ENCODE measurements at places on chromosomes 7 and 10.

GRCh38 chr7:19117091-19117869, at the start of gene TWIST1:
Gene TWIST1, minus strand, starts transcription at chr7:19117636. Its CDS starts 315 bp downstream, at chr7:19117321.
- DNase-seq, result no peak

- no peak for DNase-seq
Observed at GRCh38 chr7:38040831-38041230, 120.4 kb downstream of the EPDR1 start.

GRCh38 chr10:1544209-1544673, 193.1 kb downstream of the ADARB2 start:
- DNase-seq, result no peak

GRCh38 chr7:102814025-102814471, 65.2 kb downstream of the FAM185A start:
- DNase-seq, result no peak

GRCh38 chr7:101626758-101627157, 2.3 kb downstream of the MYL10 start:
- no peak for DNase-seq

GRCh38 chr7:6148724-6149360, 117.7 kb downstream of the ANKRD61 start:
- DNase-seq, result no peak

- no peak for DNase-seq
Observed at GRCh38 chr10:127338399-127339110, 142.2 kb upstream of the INSYN2A start.

- DNase-seq, result no peak
Observed at GRCh38 chr7:101308245-101309085, 13.1 kb downstream of the IFT22 start.

DNA sequence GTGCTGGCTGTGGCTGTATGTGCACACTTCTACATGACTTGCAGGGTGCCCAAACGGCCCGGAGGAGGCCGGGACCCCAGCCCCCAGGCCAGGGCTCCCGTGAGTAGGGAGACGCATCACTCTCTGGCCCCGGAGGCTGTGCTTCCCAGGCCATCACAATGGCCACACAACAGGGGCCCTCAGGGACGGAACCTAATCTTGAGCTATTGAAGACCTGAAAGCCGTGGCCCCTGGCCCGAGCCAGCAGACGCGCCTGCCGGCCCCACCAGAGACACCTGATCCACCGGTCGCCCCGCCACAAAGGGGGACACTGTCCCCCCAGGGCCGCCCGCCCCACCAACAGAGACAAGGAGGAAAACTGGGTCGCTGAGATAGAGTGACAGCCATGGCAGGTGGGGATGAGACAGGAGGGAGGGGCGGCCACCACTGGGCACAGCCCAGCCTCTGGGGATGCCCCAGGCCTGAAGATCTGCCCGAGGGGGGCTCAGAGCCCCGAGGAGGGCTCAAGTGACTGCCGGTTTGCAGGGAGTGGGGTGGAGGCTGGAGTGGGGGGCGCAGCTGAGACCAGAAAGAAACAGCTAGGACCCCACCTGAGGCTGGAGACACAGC, 10.2 kb upstream of the LFNG start:
- no peak for DNase-seq

DNA sequence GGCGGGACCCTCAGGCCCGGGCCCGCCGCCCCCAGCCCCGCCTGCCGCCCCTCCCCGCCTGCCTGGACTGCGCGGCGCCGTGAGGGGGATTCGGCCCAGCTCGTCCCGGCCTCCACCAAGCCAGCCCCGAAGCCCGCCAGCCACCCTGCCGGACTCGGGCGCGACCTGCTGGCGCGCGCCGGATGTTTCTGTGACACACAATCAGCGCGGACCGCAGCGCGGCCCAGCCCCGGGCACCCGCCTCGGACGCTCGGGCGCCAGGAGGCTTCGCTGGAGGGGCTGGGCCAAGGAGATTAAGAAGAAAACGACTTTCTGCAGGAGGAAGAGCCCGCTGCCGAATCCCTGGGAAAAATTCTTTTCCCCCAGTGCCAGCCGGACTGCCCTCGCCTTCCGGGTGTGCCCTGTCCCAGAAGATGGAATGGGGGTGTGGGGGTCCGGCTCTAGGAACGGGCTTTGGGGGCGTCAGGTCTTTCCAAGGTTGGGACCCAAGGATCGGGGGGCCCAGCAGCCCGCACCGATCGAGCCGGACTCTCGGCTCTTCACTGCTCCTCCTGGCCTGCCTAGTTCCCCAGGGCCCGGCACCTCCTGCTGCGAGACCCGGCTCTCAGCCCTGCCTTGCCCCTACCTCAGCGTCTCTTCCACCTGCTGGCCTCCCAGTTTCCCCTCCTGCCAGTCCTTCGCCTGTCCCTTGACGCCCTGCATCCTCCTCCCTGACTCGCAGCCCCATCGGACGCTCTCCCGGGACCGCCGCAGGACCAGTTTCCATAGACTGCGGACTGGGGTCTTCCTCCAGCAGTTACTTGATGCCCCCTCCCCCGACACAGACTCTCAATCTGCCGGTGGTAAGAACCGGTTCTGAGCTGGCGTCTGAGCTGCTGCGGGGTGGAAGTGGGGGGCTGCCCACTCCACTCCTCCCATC, 82.7 kb downstream of the PAX2 start:
- no peak for DNase-seq

GRCh38 chr10:11602358-11602757, 9.1 kb downstream of the USP6NL start:
- DNase-seq, result no peak

DNA sequence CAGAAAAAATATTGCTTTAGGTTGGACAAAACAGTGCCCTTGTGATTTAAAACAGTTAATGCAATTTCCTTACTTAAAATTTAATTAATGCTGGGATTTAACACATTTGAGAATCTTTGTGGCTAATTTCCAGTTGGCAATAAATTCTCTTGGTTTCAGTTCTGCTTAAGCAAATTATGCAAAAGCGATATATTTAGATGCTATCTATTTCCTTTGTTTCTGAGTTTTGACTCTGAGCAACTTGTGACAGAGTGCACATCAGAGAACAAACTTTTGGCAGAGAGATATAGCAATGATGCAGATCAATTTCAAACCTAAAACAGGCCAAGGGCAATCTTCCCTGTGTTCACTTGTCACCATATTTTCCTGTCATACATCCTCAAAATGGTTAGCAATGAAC, 933.6 kb upstream of the ZWINT start:
- DNase-seq, result no peak

DNA sequence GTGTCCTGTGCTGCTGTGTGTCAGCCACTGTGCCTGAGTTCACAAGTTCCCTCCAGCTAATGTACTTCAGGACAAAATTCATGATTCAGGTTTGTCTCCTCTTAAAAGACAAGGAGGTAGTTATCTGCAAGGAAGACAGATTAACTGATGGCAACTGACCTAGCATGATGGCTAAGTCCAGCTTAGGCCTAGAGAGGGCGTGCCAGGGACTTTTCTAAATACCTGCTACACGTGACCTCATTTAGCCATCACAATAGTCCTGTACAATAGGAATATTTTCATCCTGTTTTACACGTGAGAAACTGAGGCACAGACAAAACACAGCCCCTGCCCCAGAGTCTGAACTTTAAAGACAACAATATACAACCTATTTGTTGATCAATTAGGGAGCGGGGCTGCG, 275.7 kb downstream of the XPNPEP1 start:
- DNase-seq, result no peak

GRCh38 chr7:99024066-99024465, 119.8 kb downstream of the SMURF1 start:
- DNase-seq, result no peak

DNA sequence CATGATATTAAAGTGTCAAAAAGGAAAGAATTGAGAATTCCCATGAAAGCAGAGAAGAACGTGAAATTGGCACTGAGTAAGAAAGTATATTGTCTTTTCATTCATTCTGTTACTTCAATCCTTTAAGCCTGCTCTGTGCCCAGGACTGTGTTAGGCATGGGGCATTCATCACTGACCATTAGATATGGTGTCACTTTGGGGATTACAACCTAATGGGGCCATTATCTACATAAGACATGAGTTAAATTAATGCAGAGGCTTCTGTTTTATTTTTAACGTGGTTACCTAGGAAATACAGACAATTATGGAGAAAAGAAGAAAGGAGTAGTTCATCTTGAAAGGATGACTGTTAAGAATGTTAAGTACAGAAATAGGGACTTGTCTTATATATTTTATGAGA, 163.5 kb upstream of the LRGUK start:
- DNase-seq, result no peak
